ENCODE measurements at places on chromosomes 5 and 9.

GRCh38 chr5:158720281-158720680 lies 379.4 kb downstream of the EBF1 start:
- DNase-seq, result no peak

GRCh38 chr5:56359809-56360685 lies 126.9 kb upstream of the ANKRD55 start:
- DNase-seq, result no peak

DNA sequence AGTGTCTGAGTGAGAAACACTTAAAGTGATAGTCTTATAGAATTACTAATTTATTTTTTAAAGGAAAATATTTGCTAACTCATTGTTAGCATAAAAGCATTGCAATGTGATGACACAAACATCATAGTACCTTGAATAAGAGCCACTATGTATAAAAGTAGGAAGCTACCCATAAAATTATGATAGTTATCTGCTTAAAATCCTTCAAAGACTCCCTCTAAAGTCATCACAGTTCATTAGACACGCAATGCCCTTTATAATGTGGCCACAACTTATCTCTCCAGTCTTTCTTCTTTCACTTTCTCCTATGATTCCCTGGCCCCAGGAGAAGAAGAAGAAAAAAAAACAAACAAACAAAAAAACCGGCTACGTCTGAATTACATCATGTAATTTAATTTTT lies 1144.0 kb upstream of the NUDT12 start:
- DNase-seq, result no peak

GRCh38 chr9:84891924-84892323 lies 222.4 kb downstream of the NTRK2 start:
- DNase-seq, result no peak

GRCh38 chr5:78509145-78509865 lies 139.3 kb downstream of the LHFPL2 start:
- DNase-seq, result no peak

GRCh38 chr9:130634801-130635200 lies 29.6 kb upstream of the PRDM12 start:
- no peak for DNase-seq

GRCh38 chr9:78304357-78304756 lies 7.4 kb downstream of the PSAT1 start:
- DNase-seq, result peak; percentile 73

GRCh38 chr9:37432020-37432419 lies 9.5 kb downstream of the GRHPR start:
- DNase-seq, result no peak

- DNase-seq, result no peak
These were observed 130.6 kb downstream of the GNAQ start for GRCh38 chr9:77901018-77901417.

DNA sequence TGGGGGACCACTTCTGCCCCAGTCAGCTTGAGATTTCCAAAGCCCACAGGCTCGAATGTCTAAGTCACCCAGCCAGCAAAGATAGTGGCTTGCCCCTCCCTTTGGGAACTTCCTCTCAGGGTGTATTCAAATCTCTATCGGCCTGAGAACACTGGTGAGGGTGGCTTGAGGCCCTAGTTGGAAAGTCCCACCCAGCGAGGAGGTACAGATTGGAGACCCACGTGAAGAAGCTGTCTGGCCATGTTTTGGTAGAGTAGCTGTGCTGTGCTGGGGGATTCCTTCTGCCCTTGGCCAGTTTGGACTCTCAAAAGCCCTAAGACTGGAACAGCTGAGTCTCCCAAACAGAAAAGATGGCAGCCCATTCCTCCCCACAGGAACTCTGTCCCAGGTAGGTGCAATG lies 172.7 kb upstream of the RIOK2 start:
- no peak for DNase-seq

Data from inflammatory macrophage (primary cell).